SHP77 (cell line): ENCODE measurements at places on chromosomes 5 and 9.

DNA sequence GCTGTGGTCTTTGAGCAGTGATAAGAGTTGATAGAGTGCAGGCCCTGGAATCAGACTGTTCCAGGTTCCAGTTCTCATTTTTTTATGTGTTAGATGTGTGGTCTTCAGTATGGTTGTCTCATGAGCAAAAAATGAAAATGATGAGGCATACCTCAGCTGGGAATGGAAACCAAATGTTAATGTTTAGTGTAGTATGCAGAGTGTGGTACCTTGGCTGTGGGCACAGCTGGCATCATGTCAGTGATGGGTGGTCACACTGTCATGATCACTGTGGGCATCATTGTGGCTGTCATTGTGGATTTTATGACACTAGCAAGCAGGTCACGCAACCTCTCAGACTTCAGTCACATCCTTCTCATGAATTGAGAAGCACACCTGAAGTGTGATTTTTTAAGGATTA, 6.4 kb downstream of the ABLIM3 start:
- no peak for DNase-seq

DNA sequence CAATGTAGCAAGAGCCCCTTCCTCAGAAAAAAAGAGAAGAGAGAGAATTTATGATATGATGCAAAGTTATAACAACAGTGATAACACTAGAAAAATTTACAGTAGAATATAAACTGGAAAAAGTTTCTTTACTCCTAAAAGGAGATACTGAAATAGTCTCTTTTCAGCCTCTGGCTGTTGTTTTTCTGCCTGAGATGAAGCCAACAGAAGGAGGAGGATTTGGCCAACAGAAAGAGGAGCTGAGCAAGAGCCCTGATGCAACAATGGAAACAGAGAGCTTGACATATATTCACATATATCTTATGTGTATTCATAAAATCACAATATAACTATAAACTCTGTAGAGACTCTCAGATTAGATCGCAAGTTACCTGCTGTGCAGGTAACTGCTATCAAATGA, 109.1 kb downstream of the INIP start:
- DNase-seq: no peak

GRCh38 chr9:122445155-122445749, 32.5 kb downstream of the OR1J1 start:
- no peak for DNase-seq

DNA sequence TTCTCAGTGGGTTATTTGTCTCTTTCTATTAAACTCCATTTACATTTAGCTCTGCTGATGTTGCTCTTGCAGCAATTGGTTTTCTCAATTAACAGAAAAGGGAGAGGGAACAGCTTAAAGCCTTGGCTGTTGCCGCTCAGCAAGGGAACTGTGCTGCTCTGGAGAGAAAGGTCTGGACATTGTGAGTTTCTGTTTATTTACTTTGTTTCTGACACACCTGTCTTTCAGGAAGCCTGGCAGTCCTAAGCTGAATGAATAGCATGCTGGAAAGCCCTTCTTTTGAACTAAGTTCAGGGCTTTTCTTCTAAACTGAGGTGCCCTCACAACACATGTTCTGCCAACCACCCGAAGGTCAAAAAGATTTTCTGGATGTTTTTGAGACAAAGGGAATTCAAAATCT, 491.9 kb downstream of the PDE4D start:
- no peak for DNase-seq

GRCh38 chr9:109481856-109482255, 16.3 kb downstream of the PTPN3 start:
- no peak for DNase-seq

DNA sequence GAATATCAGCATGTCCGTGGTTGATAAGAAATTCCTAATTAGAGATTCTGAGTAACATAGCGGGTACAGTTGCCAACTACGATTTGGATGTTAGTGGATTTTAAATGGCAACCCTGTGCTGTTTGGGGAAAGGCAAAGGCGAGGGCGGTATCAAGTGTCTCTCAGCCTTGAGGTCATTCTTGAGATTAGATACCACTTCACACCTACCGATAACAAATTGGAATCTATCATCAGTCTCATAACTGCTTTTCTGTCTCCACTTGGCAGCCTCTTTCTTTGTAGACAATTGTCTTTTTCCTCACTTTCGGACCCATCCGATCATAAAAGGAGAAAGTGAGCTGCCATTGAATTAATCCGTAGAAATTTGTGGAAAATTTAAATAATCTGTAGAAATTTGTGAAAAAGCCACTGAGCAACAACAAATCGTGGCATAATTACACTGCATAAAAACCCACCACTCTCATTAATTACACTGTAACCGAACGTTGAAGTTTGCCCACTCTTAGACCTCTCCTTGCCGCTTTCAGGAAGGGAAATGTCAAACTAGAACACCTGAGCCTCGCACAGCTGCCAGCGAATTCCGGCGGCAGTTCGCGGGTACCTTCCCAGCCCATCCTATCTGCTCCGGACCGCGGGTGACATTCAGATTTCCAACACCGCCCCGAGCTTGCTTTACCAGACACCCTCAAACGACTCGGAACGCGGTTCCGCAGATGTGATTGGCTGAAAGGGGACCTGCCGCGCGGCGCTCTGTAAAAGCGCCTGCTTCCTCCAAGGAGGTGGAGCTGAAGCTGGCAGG, 849 bp upstream of the RGMB start:
- peak; percentile 81 for DNase-seq

DNA sequence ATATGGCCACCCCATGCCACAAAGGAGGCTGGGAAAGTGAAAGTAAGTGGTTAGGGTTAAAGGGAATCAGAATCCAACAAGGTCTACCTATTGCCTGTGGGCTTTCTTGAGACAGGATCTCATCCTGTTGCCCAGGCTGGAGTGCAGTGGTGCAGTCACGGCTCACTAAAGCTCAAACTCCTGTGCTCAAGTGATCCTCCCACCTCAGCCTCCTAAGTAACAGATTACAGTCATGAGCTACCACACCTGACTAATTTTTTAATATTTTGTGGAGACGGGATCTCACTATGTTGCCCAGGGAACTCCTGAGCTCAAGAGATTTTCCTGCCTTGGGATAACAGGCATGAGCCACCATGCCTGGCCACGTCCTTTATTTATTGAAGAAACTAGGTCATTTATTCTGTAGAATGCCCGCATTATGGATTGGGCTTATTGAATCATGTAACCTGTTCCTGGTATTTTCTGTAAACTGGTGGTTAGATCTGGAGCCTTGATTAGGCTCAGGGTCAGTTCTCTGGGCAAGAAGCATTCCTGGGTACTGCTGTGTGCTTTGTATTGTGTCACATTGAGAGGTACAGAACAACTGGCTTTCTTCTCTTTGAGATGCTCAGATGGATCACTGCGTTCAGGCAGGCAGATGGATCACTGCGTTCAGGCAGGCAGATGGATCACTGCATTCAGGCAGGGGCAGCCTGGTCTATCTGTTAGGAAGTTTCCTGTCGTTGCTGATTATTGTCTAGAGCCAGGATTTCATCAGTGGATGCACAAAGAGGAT, 41.6 kb downstream of the ERGIC1 start:
- no peak for DNase-seq

DNA sequence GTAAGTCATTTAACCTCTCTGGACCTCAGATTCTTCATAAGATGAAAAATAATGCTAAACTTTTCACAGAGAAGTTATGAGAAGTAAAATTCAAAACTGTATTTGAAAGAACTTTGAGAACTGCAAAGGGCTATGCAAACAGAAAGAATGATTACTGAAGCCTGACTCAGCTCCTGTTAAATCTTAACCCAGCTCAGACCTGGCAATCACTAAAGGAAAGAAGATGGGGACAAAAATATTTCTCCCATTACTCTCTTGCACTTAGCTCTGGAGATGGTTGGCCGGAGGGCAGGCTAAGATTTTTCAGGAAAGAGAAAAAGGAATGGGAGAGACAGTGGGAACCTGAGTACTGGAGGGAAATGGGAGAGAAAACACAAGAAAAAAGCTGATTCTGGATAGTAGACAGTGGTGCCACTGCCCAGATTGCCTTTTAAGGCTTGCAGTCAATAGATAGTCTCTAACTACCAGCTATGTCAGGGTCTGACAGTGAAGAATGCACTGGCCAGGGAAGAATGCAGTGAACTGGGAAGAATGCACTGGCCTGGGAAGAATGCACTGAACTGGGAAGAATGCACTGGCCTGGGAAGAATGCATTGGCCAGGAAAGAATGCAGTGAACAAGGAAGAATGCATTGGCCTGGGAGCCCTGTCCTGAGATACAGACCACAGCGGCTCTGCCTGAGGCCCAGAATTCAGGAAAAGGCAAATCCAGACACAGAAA, 25.2 kb upstream of the CEMIP2 start:
- no peak for DNase-seq

GRCh38 chr5:64773533-64773932, 4.8 kb downstream of the CWC27 start:
- no peak for DNase-seq
